ENCODE measurements at places on chromosomes 11 and 22. TPM values are rescaled to one million over a fixed set of nuclear protein-coding genes. Genes with fewer than 3 reads are reported as not detected.
A peak's percentile ranks its signal among the peaks of the same experiment; 100 is the strongest.

MYO7A gene
- total RNA-seq, result 1.3 TPM

DNA sequence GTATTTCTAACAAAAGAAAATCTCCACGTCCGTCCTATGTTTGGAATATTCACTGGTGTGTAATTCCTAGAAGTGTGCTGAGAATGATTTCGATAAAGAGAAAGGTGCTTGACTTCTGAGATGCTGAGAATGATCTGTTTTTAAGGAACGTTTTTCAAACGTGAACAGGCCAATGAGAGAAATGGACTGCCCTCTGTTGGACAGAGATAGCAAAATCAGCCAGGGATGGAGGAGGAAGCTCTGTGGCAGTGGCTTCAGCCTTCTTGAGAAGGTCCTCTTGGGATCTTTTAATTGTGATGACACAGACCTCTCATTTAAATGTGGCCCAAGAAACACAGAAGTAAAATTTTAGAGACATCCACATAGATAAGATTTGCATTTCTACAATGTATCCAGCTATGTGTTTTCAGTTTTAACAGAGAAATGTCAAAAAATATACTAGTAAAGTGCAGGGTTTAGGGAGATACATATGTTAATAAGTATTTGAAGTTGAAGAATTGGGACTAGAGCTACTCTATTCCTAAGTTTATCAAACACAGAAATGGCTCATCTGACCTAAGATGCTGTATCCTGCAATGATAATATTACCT lies 84.0 kb upstream of the RCN1 start:
- peaks cover 18% of the 10 kb centered on the region for H3K27me3 ChIP-seq
- no peaks in the 10 kb centered on the region for H3K36me3 ChIP-seq
- peak; percentile 33 for DNase-seq
- H3K4me1 ChIP-seq, result no peaks in the 10 kb centered on the region

DNA sequence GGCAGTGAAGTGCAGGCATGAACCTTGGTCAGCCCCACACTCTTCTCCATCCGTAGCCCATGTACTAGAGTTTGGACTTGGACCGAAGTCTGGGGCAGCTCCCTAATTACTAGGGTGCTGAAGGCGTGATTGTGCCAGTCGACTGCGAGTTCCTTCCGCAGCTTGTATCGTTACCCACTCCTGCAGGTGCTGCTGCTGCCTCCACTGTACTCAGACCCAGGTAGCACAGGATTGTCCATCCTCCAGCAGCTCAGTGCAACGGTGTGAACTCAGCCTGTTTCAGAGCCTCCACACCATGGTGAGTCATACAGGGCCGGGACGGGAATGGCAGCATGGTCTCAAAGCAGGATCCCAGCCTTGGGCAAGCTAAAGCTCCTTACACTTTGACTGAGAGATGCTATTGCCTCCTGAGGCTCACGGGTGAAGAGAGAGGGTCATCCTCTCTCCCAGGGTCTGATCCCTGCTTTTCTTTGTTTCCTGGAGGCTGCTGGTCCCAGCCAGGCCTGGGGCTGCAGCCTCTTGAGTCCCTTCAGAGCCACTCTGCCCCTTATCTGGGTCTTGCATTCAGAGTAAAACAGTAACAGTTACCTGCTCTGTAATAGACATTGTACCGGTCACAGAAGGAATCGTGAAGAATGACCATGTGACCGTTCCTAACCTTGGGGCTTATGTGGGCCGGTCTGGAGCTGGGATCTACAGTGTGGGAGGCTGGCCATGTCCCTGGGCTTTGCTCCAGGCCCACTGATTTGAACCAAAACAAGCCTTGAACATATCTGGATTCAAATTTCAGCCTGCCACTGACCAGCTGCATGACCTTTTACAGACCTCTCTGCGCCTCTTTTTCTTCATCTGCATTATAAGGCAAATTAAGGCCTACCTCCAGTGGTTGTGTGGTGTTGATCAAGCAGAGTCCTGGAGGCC lies 1.7 kb downstream of the TKFC start:
- DNase-seq, result no peak
- H3K36me3 ChIP-seq, result peaks cover 5% of the 10 kb centered on the region
- H3K27ac ChIP-seq, result peak overlapping the region; percentile 98
- no peak overlapping the region for H3K4me3 ChIP-seq
- peaks cover 31% of the 10 kb centered on the region for H3K4me1 ChIP-seq

MS4A15 gene
- total RNA-seq, result not detected

CWF19L2 gene
- total RNA-seq, result 11.1 TPM

OR5B2 gene
- not detected for total RNA-seq

PKDREJ gene
- total RNA-seq, result not detected

GRCh38 chr22:40855071-40855978 lies 1.1 kb downstream of the ST13 start:
- peak overlapping the region; percentile 86 for H3K27ac ChIP-seq
- no peaks in the 10 kb centered on the region for H3K27me3 ChIP-seq
- peak overlapping the region; percentile 66 for H3K4me3 ChIP-seq
- peaks cover 30% of the 10 kb centered on the region for H3K4me1 ChIP-seq
- DNase-seq, result no peak
- H3K36me3 ChIP-seq, result peaks cover 14% of the 10 kb centered on the region

DNA sequence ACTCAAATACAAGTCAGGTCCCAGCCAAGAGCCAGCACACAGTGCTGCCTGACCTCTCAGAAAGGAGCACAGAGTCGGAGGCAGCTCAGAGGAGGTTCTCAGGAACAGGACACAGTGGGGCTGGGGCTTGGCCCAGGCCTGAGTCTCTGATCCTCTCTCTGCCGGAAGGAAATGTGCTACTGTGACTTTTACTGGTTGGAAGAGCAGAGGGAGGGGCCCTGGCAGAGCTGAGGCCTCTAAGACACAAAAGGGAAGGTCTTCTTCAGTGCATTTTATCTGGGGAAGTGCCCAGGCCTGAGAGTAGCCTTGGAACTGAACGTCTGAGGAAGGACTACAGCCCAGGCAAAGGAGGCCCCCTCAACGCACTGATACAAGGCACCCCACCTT lies 16.2 kb upstream of the CASTOR1 start:
- no peak overlapping the region for H3K27ac ChIP-seq
- no peak overlapping the region for H3K4me3 ChIP-seq
- H3K36me3 ChIP-seq, result no peaks in the 10 kb centered on the region
- H3K27me3 ChIP-seq, result no peaks in the 10 kb centered on the region
- peaks cover 19% of the 10 kb centered on the region for H3K4me1 ChIP-seq

GRCh38 chr22:17056807-17057206 lies 28.0 kb upstream of the IL17RA start:
- DNase-seq, result no peak
- no peaks in the 10 kb centered on the region for H3K4me1 ChIP-seq
- no peak overlapping the region for H3K27ac ChIP-seq
- H3K27me3 ChIP-seq, result no peaks in the 10 kb centered on the region
- no peaks in the 10 kb centered on the region for H3K36me3 ChIP-seq
- H3K4me3 ChIP-seq, result no peak overlapping the region

DNA sequence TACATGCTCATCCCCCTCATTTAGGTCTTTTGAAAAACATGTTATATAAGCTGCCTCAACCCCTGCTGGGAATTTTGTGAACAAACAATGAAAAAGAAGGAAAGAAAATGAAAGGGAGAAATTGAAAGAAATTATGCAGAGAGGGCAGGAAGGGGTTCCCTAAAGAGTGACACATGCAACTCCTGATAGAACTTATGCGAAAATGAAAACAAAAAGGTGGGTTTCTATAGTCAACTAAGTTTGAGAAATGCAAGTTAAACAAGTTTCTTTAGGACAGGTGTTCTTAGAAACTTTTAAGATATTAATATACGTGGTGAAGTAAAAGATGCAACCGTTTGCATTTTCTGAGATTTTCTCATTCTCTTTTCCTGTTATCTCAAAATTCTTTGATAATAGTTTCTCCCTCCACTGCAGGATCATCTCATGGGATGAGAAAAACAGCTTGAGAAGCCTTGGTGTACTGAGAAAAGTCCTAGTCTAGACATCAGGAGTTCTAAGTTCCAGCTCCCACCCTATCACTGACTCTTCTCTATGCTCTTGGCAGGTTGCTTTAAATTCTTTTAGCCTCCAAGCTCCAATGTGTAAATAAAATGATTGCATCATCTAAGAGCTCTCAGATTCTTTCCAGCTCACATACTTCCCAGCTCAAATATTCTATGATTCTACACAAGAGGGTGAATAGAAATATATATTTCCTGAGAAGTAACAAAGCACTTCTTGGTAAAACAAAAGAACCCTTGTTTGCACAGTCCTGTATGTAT lies 109.2 kb downstream of the FAM76B start:
- no peak overlapping the region for H3K4me3 ChIP-seq
- no peaks in the 10 kb centered on the region for H3K4me1 ChIP-seq
- no peaks in the 10 kb centered on the region for H3K27me3 ChIP-seq
- no peak for DNase-seq
- H3K27ac ChIP-seq, result no peak overlapping the region
- H3K36me3 ChIP-seq, result no peaks in the 10 kb centered on the region
